Central memory CD4-positive, alpha-beta T cell (primary cell): ENCODE measurements at places on chromosomes 11 and 22.
A peak's percentile ranks its signal among the peaks of the same experiment; 100 is the strongest.

DNA sequence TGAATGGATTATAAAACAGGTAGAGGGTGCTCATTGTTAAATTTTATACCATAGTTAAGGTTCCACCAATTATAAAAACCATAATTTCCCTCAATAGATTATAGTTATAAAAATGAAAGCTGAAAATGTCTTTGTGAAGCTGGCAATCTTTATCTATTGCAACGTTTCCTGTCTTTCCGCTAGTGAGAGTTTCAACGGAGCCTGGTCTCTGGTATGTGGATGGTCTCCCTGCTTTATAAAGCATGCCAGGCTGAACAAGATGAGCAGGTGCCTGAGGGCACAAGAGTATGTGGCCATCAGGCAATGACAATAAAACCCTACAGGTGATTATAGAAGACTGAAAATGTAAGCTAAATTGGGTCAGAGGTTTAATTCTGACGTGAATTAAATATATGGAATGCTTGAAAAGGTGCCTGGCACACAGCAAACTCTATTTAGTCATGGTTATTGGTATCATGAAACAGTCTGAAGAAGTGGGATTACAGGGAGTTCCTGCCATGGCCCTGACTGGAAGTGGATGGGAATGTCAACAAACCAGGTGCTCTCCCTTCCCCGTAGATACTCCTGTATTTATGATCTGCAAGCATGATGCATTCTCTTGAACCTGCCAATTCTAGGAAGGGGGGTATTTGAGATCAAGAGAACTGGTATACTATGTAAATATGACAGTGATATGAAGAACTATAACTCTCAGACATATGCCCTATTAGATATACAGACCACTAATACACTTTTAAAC is 115.7 kb downstream of the ENTHD1 start:
- DNase-seq: no peak

GRCh38 chr22:28424427-28425080 is 255.1 kb downstream of the TTC28 start:
- no peak for DNase-seq

DNA sequence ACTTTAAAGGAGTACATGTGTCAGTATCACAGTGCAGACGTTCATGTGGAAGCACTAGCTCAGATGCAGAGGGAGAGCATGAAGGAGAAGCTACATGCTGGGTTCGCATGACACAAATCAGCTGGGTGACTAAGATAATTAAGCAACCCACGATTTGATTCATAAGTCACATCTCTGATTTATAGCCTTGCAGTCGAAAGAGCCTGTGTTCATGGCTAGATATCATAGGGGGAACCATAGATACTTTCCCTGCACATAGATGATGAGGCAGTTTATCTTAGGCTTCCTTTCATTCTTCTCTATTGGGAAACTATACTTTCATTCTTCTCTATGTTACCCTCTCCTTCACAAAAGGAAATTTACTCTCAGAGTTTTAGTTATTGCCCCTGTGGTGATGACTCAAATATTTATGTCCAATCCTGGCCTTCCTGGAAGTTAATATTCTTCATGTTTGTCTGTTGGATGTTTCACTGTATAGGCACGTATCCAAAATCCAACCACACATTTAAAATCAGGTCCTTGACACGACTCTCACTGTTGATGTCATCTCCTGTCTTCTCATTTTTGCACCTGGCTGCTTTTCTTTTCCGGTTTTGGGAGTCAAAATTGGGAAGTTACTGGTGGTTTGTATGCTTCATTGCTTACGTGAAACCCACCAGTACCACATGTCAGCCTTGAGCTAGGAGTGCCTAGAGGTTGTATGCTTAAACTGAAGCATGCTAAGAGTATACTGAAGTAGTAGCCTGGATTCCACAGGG is 56.3 kb upstream of the SLC5A12 start:
- DNase-seq: no peak

- no peak for DNase-seq
Observed at GRCh38 chr22:25478111-25478510, 86.4 kb upstream of the GRK3 start.

GRCh38 chr11:1705126-1706052 is 8.4 kb downstream of the KRTAP5-6 start:
- DNase-seq: no peak

GRCh38 chr11:60950933-60951605 is 907 bp downstream of the SLC15A3 start:
- no peak for DNase-seq

GRCh38 chr11:86795949-86796348 is 4.4 kb upstream of the PRSS23 start:
- no peak for DNase-seq

- no peak for DNase-seq
Observed at GRCh38 chr11:124625504-124626168, 3.0 kb downstream of the TBRG1 start.

DNA sequence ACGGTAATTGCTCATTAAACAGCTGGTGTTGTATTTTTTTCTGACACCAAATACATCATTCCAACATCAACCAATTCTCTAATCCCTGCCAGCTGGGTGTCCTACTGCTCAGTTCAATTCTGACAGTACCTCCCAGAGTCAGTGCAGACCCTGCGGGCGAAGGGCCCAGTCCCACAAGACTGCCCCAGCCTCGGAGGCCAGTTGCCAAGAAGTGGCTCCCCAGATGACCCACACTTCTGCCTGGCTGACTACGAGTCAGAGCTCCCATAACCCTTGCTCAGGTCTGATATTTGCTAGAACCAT is 147.2 kb downstream of the CTTN start:
- no peak for DNase-seq

GRCh38 chr22:40533712-40534378 is 102.7 kb downstream of the MRTFA start:
- DNase-seq: peak; percentile 75

DNA sequence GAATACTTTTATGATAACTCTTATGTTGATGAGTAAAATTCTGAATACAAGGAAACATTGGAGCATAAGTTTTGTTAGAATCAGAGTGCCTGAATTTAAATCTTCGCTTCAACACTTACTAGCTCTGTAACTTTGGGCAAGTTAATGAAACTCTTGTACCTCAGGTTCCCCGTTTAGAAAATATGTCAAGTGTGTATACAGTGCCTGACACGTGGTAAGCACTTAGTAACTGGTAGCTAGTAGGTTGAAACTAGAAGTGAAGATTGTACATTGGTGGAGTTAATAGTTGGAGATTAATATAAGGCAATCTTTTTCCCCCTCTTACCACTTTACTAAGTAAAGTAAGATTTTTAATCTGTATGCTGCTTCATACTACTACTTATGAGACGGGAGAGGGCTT is 24.8 kb upstream of the NAT10 start:
- DNase-seq: no peak

DNA sequence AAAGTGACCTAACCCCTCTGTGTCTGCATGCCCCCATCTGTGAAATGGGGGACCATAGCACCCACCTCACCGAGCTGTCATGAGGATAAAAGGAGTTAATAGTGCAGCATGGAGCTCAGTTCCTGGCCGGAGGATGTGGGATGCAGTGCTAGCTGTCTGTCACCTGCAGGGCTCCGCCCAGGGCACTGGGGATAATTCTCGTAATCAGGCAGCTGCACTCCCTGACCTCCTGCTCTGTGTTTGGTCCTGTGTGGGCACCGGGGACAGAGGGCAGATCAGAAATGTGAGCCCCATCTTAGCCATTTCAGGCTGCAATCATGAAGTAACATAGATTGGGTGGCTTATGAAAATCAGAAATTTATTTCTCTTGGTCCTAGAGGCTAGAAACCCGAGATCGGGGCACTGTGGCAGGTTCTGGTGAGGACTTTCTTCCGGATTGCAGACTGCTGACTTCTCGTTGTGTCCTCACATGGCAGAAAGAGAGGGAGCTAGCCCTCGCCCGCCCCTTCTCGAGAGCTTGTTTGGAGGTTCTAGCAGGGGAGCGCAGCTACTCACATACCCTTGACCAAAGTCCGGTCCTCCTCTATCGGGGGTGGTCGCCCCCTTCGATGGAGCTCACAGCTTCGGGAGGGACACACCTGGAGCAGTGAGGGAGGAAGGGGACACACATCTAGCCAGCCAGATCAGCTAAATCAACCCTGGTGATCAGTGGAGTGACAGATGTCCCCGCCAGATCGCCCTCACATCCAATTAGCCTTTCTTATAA is 3.2 kb downstream of the KCTD17 start:
- no peak for DNase-seq

DNA sequence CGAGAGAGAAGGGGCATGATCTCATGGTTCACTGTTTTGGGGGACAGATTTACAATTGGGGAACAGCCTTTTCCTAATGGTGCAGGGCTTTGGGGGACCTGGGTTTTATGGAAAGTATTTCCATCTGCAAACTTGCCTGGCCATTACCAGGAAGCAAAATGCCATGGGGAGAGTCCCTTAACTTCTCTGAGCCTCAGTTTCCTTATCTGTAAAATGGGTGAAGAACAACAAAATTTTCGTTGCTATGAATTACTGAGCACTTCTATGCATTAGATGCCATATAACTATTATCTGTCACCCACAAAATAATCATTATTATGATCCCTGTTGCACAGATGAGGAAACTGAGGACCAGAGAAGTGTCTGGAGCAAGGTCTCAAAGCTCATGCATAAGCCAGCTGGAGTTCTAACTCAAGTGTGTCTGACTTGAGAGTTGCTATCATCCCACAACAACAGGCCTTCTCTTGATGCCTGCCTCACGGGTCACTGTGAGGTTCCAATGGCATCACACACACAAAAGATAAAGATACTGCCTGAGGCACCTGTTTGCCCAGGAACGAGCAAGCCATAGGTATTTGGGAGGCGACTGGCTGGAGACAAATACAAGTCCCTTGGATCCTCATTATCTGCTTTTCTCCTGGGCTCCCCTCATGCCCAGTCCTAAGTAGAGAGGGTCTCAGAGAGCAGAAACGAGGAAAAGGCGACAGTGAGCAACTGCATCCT is 15.8 kb downstream of the TPST2 start:
- DNase-seq: no peak

- peak; percentile 36 for DNase-seq
Observed at GRCh38 chr22:31272522-31273446, 19.5 kb downstream of the PIK3IP1 start.

GRCh38 chr11:1503708-1504104 is 17.1 kb upstream of the MOB2 start:
- no peak for DNase-seq

- DNase-seq: no peak
Observed at GRCh38 chr11:91742155-91742554, 482.5 kb upstream of the FAT3 start.

GRCh38 chr22:21791635-21792625 is 56.3 kb upstream of the YPEL1 start:
- no peak for DNase-seq

DNA sequence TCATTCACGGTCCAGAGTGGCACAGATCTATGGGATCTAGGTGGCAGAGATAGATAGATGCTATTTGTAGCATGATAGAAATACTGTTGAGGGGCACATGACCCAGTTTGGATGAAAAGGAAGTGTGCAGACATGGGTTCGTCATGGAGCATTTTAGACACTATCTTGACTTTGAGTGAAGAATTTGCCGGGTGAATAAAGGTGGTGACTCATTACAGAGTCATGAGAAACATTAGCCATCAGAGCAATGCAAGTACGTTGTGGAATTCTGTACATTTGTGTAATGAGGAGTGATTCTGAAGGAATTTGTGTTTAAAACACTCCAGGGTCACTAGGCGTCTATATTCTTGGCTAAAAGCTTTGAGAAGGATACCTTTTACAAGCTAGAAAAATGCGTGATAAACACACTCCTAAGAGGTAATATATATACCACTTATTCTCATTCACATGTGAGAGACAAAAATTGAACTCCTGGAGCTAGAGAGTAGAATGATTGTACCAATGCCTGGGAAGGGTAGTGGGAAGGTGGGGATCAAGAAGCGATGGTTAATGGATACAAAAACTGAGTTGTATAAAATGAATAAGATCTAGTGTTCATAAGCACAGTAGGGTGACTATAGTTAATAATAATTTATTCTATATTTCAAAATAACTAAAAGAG is 593.7 kb upstream of the LUZP2 start:
- no peak for DNase-seq

- no peak for DNase-seq
Observed at GRCh38 chr11:120134106-120134930, 3.6 kb downstream of the TRIM29 start.

DNA sequence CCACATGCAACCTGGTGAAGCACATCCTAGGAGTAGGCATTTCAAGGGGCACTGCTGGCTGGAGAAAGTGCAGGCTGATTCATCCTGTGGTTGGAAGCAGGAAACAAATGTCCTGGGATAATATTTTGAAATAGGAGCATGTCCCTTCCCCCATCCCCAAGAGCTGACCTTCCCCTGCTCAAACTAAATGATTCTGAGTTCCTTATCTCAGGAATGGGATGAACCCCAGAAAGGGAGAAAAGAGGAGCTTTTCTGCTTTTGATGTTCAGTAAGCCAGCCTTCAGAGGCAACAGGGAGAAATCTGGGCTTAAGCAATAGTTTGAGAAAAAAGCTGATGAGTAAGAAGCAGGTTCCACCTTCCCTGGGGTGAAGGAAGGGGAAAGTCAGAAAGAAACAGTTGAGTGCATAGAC is 19.5 kb upstream of the SPON1 start:
- no peak for DNase-seq

DNA sequence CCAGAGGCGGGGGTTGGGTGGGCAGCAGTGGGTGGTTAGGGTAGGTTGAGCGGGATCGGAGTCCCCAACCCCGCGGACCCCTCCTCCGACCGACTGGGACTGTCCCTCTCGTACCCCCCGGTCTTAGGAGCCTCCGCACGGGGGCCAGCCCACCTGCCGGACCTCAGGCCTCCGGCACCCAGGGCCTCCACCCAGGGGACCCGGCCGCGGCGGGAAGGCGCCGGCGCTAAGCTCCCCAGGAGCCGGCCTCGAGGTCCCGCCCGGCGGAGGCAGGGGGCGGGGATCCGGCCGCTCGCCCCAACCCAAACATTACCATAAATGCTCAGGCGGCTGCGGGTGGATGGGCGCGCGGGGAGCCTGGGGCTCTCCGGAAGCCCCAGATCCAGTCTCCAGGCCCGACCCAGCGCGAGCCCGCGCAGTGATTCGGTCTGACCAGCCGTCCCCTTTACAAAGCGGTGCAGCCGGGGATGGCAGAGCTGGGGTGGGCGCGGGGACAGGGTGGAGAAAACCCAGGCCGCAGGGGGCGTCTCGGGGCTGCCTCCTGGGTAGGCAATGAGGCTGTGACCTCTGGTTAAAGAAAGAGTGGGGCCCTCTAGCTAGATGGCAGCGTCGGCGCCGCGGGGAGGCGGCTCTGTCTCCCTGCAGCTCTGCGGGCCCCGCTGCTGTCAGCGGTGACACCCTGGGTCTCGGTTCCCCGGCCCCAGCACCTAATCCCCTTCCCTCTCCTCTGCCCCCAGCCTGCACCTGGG is 4.0 kb upstream of the MCAM start:
- DNase-seq: peak; percentile 49

DNA sequence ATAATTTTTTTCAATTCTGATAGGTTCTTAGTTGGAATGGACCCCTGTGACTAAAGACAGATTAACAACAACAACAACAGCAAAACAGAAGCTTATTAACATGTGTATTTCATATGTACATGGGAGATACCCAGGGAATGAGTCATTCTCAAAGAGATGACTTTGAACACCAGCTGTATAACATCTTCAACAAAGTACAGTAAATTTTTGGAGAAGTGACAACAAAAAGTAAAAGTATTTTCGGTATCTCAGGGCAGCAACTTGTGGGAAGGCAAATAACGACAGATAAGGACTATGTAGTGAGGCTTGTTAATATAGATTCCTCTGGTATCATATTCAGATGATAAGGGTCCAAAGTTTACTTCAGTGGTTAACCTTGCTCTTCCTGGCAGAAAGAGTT is 573.4 kb upstream of the RAG2 start:
- no peak for DNase-seq
